ENCODE measurements at places on chromosomes 1 and 21. TPM values are rescaled to one million over a fixed set of nuclear protein-coding genes. Genes with fewer than 3 reads are reported as not detected.
A peak's percentile ranks its signal among the peaks of the same experiment; 100 is the strongest.

- DNase-seq = no peak
Observed at GRCh38 chr1:906600-907420, 16.9 kb upstream of the SAMD11 start.

DNA sequence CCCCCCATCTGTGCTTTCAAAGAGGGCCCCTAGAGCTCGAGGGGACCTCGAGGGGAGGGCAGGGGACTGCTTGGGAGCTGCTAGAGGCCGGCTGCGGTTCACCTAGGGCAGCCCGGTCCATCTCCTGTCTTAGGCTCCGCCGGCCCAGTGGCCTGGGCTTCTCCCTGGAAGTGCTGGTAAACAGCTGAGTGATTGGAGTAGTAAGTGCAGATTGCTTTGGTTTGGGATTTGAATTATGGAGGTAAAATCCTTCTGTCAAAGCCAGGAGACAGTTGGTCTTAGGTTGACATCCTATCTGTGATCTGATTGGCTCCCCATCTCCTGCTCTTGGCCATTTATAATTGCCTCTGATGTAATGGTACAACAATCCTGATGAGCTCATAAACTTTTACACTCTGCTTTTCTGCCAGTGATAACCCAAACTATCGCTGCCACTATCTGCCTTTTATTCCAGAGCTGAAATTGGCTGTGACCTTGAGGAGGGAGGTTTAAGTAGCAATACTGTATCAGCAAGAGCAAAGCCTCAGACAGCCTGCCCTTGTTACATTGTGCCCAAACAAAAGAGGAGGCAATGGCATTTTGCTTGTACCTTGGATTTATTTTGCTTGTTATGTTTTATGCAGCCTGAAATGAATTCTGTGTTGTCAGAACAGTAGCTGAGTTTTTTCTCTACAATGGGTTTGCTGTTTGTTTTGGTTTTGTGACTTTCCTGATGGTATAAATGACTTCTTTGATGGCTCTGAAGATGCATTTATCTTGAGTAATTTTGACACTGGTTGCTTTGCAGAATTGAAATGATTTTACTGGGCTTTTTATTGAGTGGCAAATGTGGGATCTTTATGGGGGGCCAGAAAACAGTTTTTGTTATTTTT, 2.4 kb downstream of the ARID1A start:
- DNase-seq = peak; percentile 78

DNA sequence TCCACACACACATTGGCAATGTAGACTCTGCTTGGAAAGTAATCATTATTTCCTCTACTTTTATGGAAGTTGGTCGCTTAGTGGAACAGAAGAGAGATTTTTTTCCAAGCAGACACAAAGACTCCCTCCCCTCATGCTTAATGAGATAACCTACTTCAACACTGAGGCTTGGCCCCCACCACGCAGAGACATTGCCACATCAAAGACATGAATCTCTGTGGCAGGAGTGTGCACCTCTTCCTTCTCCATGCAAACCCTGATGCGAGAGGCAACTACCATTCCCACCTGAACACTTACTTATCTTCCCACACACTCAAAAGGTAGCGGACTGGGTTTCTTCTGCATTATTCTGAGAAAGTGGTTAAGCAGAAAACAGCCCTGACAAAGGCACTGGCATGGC, 37.3 kb upstream of the LPAR3 start:
- DNase-seq = no peak

DNA sequence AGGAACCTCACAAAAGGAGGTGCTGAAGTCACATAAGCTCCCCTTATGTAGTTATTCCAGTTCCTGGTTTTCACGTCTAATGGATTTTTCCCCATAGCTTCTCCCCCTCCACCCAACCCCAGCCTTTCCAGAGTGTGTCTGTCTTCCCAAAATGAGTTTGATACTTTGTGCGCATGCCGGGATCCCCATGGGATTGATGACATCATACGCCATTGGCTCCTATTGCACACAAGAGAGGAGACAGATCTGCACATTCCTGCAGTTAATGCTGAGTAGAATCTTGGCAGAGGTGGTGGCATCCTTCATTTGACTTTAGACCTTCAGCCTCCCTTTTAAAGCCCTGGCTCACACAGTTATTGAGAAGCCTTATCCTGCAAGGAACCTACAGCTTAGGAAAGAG, 71.4 kb downstream of the DDR2 start:
- no peak for DNase-seq

The PWP2 gene
- 2.2 TPM for total RNA-seq

The FNDC5 gene
- total RNA-seq = 0.59 TPM

The ELAPOR1 gene
- total RNA-seq = 0.23 TPM
